ENCODE measurements at places on chromosomes 12 and 14. TPM values are rescaled to one million over a fixed set of nuclear protein-coding genes. Genes with fewer than 3 reads are reported as not detected.

The SYNE3 gene
- total RNA-seq, result 12.7 TPM

The IL23A gene
- 0.76 TPM for total RNA-seq

The ADAM21 gene
- 0.19 TPM for total RNA-seq

The KLRB1 gene
- not detected for total RNA-seq

Data from vein endothelial cell (primary cell).